ENCODE measurements at places on chromosomes 3 and 15.

- DNase-seq, result peak; percentile 70
Observed at GRCh38 chr15:48925714-48926223, 38.0 kb downstream of the SHC4 start.

DNA sequence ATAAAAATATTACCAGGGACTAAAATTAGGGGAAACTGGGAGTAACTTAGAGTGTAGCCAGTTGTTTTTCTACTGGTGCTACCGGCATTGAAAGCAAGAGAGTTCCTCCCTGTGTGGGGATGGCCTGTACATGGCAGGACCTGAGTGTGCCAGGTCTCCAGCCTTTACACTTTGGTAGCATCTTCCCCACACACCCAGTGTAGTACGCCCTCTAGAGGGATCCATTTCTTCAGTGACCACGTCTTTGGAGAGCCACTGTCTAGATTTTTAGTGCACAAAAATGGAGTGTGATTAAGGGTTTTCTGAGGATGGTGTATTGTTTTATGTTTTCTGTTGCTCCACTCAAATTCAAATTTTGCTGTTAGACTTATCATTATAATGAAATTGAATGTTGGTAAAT, 507.0 kb upstream of the TPRG1 start:
- peak; percentile 62 for DNase-seq

- DNase-seq, result no peak
Observed at GRCh38 chr3:108403686-108404345, 106.6 kb downstream of the MYH15 start.

GRCh38 chr3:182896553-182896952, 83.8 kb downstream of the DCUN1D1 start:
- DNase-seq, result no peak

DNA sequence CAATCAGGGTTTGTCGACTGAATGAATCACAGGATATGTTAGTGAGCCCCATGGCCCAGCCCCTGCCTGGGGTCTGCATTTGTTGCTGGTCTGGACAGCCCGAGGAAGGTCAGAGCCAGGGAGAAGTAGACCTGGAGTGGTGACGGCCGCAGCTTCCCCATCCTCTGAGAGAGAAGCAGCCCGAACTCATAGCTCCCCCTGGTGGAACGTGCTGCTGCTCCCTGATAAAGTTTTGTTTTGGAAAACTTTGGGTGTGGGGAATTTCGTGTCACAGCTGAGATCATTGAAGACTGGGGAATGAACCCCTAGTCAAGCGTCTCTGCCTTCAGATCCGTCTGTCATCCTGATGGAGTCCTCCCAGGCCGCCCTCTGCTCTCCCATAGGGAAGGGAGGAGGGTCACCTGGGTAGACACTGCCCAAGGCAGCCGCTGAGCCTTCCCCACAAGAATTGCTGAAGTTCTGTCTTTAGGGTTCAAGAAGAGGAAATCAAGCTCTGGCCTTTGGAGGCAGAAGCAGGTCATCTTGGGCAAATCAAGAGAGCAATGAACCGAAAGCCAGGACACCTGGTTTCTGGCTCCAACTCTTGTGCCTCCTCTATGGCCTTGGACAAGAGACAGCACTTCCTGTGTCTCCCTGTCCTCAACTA, 60.5 kb downstream of the GLDN start:
- no peak for DNase-seq

DNA sequence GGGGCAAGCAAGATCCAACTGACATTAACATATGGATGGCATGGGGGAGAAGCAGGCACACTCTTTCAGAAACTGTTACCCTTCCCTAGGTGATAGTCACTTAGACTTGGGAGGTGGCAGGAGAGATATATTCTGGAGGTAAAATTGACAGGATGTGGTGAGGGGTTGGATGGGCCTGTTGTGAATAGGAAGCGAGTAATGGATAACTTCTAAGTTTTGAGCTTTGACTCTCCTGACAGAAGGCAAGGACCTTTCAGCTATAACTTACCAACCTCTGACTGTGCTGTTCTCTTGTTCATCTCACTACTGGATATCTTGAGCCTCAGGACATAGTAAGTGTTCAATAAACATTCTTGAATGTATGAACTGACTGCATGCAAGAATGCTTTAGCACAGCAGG, 1.9 kb upstream of the PDIA5 start:
- DNase-seq, result peak; percentile 69

- no peak for DNase-seq
Observed at GRCh38 chr3:28917895-28918475, 362.9 kb upstream of the RBMS3 start.

- DNase-seq, result no peak
Observed at GRCh38 chr3:173531602-173532001, 134.1 kb downstream of the NLGN1 start.

DNA sequence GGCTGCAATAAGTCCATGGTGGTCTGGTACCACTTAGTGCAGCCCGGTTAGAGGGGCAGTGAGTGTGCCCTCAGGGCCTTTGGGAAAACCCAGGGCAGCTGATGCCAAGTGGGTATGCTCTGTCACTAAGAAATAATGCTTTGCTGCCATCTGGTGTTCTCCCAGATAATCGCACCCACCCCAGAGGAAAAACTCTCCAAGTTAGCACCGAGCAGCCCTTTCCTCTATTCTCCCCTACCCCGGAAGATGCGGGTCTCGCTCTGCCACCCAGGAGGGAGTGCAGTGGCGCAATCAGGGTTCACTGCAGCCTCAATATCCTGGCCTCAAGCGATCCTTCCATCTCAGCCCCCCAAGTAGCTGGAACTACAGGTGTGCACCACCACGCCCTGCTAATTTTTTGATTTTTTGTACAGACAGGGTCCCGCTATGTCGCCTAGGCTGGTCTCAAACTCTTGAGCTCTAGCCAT, 21.3 kb upstream of the DAPK2 start:
- DNase-seq, result peak; percentile 92

DNA sequence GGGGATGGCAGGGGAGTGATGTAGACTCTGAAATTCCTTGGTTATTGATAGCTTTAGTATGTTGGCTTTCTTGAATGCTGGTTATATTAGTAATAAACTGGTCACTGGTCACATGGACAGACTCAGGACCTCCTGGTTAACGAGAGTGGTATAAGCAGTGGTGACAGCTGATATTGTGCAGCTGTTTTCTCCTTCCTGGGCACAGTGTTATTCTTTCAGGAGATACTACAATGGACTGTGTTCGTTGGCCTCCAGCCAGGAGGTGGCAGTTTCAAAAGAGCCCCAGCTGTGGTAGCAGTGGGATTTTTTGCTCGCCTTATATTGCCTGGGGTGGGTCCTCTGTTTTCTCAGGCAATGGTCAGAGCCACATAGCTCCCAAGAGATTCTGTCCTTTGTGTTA, 181.6 kb upstream of the RBMS3 start:
- DNase-seq, result no peak

- DNase-seq, result no peak
Observed at GRCh38 chr15:36814708-36815107, 235.3 kb downstream of the CDIN1 start.

- no peak for DNase-seq
Observed at GRCh38 chr3:15803921-15804320, 6.1 kb upstream of the ANKRD28 start.

- peak; percentile 90 for DNase-seq
Observed at GRCh38 chr3:177345049-177345972, 148.0 kb upstream of the TBL1XR1 start.

DNA sequence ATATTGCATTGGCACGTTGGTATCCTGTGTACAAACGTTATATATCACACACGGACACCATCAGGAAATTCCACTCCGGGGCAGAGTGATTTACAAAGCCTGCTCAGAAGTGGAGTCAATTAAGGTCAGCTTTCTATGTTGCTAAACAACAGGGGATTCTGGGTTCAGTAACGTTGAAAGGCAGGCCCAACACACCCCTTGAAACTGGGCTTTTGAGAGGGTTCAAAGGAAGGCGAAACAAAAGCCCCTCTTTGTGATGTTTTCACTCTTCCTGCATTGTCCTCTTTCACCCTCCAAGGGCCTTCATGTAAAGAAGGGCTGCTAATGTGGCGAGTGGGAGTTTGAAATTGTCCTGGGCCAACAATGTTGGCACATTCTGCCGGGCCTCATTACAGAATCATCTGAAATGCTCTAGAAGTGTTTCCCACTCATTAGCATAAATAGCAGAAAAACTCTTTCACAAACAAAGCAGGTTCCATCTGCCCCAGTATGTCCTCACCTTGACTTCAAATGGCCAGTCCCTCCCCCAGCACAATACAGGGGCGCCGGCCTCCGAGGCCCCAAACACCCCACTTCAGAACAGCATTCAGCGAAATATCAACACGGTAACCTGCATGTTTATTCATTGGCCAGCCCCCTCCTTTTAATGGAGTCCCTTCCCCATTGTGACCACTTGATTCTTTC, 76.4 kb downstream of the HES1 start:
- DNase-seq, result no peak

GRCh38 chr15:34514251-34514670, 69.2 kb downstream of the GOLGA8B start:
- DNase-seq, result peak; percentile 74

DNA sequence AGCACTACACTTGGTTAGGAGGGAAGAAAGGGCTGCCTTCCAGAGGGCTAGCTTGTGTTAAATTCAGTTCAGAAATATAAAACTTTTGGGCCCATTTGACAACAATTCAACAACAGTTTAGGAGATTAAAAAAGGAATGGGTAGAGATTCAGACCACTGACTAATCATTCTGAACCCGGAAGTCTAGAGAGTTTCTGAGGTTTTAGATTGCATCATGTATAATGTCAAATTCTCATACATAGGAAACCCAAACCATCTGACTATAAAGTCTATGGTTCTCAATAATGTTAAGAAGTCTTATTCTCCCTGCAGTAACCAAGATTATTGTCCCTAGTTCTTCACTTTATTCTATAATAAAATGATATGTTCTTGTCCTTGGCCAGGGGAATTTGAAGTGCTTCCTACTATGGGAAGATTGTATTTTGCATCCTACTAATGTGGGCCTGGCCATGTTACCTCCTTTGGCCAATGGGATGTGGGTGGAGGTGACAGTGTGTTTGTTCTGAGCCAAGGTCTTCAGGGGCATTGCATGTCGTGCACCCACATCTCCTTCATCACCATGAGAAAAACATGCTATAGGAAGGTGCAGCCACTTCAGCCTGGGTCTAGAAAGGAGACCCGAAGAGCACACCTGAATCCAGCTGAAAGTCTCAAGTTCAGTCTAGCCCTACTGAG, 66.4 kb upstream of the CCNL1 start:
- no peak for DNase-seq

DNA sequence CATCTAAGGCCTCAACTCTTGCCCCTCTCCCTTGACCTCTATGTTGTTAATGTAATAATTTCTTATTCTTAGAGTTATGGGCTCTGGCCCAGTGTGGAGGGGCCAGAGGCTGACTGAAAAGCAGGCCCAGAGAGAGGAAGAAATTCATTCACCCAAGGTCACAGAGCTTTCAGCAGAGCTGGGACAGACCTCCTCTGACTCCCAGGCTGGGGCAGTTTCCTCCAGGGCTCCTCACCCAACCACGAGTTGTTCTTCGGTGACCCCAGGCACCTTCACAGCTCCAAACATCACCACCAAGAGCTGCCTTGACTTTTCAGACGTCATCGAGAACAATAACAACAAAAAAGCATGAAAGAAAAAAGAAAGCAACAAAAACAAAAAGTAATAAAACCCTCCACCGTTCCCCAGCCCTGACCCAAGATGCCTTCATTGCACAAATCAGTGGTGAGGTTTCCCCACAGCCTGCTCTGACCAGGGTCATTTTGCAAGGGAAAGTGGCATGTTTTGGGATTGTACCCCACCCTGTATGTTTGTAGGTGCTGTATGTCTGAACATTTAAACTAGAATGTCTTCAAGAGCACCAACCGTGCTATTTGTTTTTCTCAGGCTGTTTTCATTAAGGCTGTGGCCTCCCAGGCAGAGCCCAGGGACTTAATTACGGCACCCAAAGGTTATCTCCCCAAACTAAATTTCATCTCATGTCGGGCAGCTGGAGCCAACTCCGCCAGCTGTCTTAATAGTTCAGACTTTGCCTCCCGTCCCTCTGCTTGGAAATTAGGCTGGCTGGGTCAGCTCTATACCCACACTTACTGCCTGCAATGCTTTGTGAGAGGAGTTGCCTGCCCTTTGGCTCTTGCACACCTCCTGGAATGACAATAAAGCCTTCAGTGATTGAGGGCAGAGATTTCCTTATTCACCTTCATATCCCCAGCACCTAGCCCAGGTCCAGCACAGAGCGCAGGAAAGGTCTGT, 173.8 kb downstream of the RPLP1 start:
- DNase-seq, result no peak

GRCh38 chr3:42351207-42351606, 59.2 kb downstream of the LYZL4 start:
- no peak for DNase-seq

- no peak for DNase-seq
Observed at GRCh38 chr3:29898171-29898965, 617.5 kb downstream of the RBMS3 start.

GRCh38 chr3:186930641-186931531, 560 bp downstream of the ST6GAL1 start:
- peak; percentile 90 for DNase-seq

DNA sequence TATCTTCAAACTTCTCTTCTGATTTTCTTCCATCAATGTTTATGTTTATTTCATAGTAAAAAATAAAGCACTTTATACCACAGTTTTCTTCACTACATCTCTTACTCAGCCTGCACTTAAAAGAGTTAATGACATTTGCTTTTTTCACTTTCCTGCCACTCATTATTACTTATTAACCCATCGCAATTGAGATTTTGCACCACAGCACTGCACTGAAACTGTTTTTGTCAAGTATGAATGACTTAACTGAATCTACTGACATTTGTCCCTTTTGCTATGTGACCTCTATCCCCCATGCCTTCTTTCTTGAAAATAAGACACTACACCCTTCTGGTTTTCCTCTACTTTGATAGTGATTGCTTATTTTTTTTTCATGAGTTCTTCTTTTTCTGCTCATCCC, 739.7 kb upstream of the DPPA4 start:
- DNase-seq, result no peak

DNA sequence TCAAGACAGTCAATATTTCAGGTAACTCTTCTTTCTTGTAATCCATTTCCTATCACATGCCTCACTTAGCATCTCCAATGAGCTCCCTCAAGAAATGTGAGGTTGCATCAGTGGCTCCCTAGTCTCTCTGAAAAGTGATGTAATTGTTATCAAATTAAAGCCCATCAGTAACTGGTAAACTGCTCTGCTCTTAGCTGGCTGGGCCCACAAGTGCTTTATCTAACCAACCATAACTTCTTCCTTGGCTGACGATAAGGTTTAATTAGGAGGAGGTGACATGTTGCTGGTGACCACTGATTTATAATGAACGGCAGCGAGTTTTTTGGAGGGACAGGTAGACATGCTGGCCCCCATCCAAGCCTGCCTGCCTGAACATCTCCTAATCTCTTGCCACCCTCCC, 79.6 kb downstream of the RTP4 start:
- no peak for DNase-seq

DNA sequence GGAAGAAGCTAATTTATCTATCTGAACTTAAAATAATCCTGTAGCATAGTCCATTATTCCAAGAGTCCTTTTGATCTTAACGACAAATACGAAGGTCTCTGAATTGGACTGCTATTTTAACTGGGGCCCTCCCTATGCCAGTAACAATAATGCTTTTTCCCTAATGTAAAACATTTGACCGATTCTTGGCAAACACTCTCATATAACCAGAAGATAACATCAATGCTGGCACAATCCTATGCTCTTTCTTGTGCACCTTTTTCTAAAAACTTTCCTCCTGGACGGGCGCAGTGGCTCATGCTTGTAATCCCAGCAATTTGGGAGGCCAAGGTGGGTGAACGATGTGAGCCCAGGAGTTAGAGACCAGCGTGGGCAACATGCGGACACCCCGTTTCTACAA, 3.9 kb downstream of the LRRFIP2 start:
- no peak for DNase-seq

GRCh38 chr3:166367947-166368533, 530.8 kb upstream of the BCHE start:
- no peak for DNase-seq

GRCh38 chr3:184448321-184449160, 68.7 kb downstream of the CHRD start:
- no peak for DNase-seq
